ENCODE measurements at places on chromosomes 4 and X.

DNA sequence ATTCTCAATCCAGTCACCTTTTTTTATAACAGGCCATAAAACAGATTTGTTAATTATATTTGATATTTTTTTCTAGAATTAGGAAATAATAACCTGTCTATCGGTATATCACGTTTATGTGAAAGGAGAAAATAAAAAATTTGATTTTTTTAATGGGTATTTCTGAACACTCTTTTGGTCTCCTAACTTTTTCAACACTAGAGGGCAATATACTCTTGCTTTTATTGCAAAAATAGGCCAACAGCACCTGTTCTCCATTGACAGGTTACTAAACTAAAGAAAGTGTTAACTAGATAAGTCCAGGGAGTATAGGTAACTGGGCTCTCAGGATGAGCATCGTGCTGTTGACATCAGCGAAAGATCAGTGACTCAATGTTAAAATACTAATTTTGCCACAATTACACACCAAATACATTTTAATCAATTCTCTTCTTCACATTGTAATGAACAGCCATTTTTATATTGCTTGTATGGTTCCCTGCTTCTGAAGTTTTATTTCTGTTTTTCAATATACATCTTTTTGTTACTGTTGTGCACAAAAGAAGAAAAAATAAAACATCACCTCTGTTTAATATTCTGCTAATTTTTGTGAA, 22.8 kb downstream of the NDST4 start:
- DNase-seq = no peak

- DNase-seq = no peak
Measured at GRCh38 chr4:99710020-99710419, 52.4 kb upstream of the C4orf54 start.

DNA sequence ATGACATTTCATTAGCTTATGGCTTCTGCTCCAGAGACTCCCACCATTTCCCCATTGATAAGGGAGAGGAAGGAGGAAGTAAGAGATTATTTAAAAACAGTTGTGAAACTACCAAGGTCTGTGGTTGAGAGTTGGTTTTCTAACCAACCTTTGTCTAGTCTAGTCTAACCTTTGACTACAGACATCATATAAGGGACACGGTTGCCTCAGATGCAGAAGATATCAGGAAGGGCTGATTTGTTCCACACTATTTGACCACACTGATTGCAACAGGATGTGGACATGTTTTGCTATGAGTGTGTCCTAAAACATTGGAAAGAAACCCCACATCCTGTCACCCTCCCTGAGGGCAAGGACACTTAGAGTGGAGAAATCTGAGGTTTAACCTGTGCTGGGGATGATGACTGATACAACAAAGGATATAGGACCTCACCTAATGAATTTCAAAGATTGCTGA, 53.0 kb downstream of the COQ2 start:
- no peak for DNase-seq

DNA sequence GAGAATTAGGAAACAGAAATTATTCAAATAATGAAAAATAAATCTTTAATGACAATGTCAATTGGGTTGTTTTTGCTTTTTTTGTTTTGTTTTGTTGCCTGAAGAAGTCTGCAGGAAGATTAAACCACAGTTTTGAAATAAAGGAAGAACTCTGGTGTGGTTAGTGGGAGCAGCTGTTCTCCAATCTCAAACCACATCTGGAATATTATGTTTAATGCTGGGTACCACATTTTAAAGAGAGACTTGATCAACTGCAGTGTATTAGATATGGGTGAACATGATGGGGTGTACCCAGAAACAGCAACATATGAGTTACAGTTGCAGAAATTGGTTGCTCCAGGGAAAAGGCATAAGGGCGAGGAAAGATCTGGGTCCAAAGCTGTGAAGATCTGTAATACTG, 171.2 kb upstream of the RPL34 start:
- DNase-seq = no peak

DNA sequence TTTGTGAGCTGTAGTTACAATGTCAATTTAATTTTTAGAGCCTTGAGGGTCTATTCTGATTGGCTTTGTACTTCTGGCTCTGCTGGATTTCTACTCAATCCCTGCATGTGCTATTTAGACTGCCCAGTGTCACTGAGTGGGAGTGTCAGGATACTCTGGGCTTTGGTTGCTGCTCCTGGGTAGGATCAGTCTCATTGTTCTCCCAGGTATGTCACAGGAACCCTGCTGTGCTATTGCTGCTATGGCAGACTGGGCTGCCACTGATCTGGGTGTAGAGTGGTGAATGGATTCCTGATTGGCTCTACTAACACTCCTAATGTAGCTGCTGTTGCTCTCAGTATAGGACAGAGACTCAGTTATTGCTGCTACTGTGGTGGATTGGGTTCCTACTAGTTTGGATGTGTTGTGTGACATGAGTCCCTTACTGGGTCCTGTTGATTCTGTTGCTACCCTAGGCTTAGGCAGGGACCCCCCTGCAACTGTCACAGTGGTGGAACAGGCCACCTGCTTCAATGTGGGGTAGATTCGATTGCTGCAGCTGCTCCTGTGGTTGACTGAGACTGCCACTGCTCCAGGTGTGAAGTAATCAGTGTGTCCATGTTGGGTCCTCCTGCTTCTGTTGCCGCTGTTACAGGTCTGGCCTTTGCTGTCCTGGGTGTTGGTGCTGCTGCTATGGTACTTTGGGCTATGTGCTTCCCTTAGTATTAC, 707.8 kb upstream of the AMOT start:
- no peak for DNase-seq

DNA sequence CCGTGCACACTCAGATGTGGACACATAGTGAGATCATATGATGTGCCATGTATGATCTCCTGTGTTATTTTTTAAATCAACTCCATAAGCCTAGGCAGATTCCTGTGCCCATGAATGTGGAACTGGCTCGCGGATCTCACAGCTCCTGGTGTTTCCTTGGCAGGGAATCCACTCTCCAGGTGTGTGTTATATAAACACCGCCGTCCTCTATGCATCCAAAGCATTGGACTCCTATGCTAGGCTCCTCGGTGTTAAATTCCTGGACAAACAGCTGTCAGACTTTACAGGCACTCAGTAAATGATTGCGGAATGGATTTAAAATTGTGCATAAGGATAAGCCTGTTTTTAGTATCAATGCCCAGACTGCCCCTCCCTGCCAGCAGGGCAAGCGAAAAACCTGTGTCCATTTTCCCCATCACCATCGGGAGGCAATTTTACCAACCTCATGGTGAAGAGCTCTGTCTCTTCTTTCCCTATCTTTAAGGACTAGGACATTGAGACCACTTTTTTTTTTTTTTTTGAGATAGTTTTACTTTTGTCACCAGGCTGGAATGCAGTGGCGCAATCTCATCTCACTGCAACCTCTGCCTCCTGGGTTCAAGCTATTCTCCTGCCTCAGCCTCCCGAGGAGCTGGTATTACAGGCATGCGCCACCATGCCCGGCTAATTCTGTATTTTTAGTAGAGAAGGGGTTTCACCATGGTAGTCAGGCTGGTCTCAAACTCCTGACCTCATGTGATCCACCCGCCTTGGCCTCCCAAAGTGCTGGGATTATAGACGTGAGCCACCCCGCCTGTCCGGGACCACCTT, 23.6 kb upstream of the GPR78 start:
- no peak for DNase-seq

- DNase-seq = no peak
Measured at GRCh38 chr4:31246856-31247255, 526.7 kb downstream of the PCDH7 start.

DNA sequence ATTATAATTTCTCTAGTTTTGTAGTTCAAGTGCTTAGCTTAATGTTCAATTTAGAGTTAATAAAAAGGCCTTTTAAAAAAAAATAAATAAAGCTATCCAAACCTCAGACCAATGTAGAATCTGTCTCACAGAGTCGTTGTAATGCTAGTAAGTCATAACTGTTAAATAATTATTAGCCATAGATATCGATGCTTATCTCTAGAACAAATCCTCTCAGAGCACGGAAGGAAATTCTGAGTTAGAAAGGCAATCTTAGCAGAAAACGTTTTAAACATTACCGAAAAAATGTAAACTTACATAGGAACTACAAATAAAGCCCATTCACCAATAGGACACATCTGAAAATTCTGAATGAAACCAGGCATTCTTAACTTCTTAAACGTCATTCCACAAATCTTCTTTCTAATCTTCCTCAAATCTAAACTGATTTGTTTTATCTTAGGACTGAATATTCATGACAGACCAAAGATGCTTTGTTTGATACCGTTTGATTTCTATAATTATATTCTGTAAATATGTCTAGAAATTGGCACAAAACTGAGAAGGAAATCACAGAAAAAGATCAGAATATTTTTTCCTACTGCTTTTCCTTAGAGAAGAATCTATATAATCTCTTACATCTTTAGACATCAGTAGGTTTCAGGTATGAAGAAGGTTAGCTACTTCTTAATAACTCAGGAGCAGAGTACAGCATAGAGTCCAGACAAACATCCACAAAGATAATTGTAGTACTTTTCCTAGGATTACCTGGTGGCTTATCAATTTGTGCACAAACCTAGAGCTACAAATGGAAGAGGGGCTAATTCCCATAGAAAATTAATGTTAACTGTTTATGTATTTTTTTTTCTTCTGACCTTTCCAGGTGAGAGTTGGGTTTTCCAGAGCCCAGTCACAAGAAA, 140.7 kb downstream of the BTC start:
- no peak for DNase-seq

GRCh38 chr4:958696-959337, 14.6 kb downstream of the DGKQ start:
- DNase-seq = no peak

DNA sequence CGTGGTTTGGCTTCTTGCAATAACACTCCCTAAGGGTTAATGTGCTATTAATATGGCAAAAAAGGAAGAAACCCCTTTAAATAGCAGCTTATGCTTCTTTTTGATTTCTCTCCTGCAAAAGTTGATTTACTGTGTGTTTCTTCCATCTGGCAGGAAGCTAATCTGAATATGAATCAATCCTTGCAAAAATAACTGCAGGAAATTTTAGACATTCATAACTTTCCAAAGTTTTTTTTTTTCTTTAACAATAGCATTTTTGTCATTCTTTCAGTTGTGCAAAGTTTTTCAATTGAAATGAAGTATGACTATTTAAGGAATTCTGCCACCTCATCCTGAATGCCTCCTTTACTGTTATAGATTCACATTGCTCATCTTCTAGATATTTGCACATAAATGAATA, 115.6 kb downstream of the SPANXA1 start:
- DNase-seq = no peak

DNA sequence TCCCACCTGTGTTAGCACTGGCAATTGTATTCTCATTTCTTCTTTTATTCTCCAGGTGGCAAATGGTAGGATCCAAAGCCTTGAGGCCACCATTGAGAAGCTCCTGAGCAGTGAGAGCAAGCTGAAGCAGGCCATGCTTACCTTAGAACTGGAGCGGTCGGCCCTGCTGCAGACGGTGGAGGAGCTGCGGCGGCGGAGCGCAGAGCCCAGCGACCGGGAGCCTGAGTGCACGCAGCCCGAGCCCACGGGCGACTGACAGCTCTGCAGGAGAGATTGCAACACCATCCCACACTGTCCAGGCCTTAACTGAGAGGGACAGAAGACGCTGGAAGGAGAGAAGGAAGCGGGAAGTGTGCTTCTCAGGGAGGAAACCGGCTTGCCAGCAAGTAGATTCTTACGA, 176.9 kb downstream of the PTTG2 start:
- DNase-seq = no peak

DNA sequence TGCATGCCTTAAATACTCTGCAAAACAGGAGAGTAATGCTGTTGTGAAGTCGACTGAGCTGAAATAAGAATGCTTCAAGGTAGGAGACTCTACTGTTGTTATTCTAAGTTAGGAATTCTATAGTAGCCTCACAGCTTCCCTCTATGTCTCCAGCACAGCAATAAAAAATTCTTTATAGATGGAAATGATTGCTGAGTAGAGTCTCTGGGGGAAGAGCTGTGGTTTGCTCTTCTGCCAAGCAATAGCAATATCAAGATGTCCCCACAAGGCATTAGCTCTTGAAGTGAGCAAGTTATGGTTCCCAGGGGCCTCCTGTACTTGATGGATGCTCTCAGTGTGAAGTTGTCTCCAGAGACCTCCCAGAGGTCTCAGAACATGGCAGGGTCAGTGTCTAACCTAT, 880.6 kb upstream of the FRG1 start:
- no peak for DNase-seq

DNA sequence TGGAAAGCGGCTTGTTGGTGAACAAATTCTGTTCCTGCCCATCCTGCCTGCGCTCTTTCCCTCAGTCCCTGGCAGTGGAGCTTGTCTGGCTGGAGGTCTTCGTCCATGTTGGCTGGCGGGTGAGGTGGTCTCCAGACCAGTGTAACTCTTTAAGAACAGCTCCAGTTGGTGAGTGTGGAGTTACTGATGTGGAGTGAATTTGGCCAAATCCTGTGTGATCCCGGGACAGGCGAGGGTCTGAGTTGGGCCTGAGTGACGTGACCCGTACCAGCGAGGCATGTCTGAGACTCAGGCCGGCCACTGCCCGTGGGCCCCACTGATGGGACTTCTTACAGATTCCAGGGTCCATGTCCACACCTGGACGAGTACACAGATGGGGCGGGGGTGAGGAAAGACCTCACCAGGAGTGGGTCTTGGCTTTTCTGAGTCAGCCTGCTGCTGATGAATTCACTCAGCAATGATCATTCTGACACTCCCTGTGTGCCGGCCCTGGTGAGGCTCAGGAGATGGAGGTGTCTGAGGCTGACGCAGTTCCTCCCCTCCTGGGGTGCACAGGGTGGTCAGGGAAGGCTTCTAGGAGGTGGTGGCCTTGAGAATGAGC, 45.5 kb downstream of the PSAPL1 start:
- no peak for DNase-seq

DNA sequence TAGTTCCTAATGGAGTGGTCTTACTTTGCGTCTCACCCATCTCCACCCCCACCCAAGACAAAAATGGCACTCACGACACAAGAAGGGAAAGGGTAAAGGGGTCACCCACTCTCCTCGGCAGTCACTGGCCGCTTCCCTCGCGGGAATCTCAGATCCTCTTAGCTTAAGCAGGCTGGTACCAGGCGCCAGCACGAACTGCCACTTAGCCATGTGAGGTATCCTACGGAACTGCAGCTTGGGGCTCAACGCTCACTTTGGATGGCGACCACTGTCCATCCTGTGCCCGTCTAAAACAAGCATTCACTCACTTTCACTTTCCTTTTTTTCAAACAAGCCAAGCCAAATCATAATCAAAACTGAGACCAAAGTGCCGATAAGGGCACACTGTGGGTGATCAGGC, 14.6 kb upstream of the MAGIX start:
- DNase-seq = no peak

DNA sequence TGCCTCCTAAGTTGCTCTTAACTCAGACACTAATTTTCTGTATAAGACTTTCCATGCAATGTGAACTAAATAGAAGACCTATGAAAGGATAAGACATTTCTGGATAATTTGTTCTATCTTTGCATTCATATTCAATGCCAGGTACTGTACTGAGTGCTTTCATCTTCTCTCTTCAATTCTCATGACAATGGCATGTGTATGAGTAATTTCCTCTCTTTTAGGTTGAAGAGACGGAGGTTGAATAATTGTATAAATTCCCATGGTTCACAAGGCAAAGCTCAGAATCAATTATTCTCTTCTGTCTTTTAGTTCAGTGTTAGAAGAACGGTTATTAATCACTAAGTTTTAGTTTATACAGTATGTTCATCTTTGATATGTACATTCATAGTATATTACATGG, 29.3 kb upstream of the CFAP299 start:
- no peak for DNase-seq
